ENCODE measurements at places on chromosomes 3 and 15.

- DNase-seq, result no peak
These were observed 177.2 kb downstream of the LPP start for GRCh38 chr3:188331166-188331565.

DNA sequence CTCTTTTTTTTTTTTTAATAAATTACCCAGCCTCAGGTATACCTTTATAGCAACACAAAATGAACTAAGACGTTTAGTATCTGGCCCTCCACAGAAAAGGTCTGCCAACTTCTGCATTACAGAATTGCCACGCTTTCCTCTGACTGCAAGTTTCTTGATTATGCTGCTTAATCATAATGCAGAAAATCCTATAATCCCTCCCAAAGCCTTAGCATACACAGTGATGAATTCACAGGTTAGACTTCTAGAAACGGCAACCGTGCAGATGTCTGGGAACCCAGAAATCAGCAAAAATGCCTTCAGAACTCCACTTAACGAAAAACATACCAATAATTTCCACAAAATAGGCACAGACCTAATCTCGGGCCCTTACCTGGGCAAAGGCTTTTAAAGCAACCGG is 144.7 kb upstream of the FRMD4B start:
- no peak for DNase-seq

DNA sequence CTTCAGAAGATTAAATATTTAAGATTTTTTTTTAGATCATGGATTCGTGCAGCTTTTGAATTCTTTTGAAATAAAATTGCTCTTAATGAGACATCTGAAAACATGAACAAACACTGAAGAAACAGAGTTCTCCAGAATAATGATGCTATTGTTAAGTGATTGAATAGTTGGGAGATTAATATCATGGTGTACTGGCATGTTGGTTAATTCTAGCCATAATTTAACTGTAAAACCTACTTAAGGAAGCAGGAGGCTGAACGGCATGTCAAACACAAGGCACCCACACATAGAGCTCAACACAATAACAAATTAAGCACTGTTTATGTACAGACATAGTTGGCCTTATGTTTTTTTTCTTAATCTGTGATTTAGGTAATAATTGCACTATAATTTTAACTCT is 185.6 kb downstream of the RBMS3 start:
- no peak for DNase-seq

DNA sequence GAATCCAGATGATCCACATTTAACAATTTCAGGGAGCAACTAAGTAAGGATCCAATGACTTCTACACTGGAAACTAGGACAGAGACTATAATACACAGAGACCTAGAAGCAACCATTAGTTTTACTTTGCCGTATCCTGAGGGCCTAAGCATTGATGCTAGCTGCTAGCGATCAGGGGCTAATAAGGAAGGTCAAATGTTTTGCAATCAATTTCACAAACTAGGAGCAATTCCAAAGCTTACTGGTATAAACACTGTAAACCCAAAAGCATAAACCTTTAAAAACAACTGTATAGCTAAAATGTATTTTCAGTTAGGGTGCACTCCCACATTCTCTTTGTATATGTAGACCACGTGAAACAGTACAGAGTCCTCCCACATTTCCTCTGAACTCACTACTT is 31.5 kb downstream of the FBN1 start:
- DNase-seq, result no peak

DNA sequence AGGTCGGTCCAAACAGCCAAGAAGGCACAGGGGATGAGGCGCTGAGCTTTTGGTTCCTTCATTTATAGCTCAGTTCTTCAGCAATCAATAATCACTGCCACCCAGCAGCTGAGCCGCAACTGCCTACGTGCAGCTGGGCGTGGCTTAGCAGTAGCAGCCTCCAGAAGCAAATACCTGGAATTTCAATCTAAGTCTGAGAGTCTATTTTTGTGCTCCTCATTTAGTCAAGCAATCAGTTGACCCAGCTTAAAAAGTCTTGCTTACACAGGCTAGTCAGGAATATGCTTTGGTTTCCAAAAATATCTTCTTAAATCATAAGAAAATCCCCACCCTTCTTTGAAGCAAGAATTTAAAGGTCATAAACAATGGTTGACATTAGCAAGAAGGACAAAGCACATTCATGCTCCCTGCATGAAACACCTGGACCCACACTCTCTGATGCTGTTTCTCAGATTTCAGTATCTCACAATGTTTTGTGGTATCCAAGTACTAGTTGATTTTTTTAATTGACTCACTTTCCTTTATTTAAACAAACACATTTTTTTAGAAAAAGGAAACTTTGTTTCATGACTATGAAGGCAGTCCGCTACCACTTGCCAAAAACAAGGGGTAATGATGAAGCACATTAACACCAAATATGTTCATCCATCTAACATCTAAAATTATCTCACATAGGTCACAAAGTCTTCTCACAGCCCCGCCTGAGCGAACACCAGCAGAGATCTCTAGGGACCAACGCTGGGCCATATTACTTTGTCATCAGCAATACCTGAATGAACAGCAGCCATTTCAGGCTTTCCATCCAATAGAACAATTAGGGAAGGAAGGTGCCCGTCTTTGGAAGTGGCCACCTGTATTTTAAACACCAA is 106.1 kb downstream of the OXNAD1 start:
- no peak for DNase-seq

DNA sequence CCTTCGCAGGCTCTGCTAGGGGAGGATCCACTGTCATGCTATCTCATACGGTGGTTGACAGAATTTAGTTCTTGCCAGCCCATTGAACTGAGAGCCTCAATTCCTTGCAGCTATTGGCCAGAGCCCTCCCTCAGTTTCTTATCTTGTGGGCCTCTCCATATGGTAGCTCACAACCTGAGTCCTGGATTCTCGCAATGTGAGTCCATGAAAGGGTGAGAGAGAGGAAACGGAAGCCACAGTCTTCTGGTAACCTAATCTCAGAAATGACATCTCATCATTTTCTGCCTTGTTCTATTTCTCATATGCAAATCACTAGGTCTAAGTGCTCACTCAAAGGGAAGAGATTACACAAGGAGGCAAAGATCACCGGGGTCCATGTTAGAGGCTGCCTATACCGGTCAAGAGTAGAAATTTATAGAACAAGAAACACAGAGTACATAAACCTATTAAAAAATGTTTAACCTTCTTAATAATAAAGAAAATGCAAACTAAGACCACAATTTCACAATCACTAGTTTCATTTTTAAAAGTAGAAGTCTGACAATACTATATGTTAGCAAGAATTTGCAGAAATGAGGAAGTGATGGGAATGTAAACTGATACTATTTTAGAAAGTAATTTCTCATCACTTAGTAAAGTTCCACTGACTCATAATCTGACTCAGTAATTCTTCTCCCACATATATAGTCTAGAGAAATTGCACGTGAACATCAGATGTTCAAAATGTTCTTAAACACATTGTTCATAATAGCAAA is 378.4 kb upstream of the AGTR1 start:
- no peak for DNase-seq

- no peak for DNase-seq
These were observed 10.9 kb downstream of the CERS3 start for GRCh38 chr15:100517846-100518245.

GRCh38 chr3:160474416-160474838 is 24.8 kb upstream of the TRIM59 start:
- DNase-seq, result no peak

DNA sequence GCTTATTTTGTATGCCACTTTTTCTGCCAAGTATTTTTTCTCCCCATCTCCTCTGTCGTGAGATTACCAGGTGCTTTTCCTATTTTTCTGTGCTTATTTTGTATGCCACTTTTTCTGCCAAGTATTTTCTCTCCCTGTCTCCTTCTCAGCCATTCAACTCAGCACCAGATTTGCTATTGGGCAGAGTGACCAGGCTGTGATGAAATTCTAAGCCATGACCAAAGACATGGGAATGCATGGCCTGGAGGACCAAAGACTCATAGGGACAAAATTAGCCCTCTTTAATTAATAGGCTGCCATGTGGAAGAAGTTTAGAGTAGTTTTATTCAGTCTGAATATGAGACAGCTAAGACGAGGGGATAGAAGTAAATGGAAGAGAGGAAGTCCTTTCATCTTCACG is 257.4 kb downstream of the SQOR start:
- DNase-seq, result no peak

DNA sequence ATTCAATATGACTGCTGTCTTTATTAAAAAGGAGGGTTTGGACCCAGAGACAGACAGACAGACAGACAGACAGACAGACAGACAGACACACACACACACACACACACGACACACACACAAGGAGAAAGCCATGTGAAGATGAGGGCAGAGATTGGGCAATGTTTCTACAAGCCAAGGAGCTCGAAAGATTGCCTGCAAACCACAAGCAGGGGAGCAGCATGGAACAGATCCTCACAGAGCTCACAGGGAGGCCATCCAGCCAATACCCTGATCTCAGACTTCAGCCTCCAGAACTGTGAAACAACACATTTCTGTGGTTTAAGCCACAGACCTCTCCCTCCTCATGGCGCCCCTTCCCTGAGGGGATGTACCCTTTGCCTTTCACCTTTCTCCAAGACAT is 35.8 kb upstream of the ABHD2 start:
- DNase-seq, result no peak

GRCh38 chr15:72146221-72146620 is 28.0 kb downstream of the SENP8 start:
- DNase-seq, result peak; percentile 26
